ENCODE measurements at places on chromosomes 11 and 22.

DNA sequence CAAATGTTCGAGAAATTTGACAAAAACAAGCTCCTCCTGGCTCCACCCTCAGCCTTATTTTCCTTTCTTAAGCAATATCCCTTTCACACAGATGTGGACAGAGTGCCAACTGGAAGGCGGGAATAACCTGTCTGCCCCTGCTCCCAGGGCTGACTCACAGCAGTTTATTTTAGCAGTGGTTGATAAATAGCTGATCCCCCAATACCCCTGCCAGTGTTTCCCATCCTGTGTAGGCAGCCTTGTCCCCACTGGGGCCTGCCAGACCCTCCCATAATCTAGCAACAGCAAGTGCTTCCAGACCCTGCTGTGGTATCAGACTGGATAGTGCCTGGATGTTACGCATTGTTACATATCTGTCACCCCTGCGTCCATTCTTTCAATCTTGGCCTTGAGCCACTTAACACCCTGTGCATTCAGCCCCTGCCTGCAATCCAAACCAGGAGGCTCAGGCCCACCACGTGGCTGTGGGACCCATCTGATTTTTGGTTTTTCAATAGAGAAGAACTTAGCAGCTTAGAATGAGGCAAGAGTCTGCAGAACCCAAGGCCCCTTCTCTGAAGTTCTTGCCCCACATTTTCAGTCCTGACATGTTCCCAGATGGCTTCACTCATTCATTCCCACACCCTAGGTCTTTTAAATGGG is 53.7 kb downstream of the PARVA start:
- no peak for DNase-seq

- DNase-seq, result no peak
Measured at GRCh38 chr11:14224395-14224794, 134.6 kb downstream of the RRAS2 start.

DNA sequence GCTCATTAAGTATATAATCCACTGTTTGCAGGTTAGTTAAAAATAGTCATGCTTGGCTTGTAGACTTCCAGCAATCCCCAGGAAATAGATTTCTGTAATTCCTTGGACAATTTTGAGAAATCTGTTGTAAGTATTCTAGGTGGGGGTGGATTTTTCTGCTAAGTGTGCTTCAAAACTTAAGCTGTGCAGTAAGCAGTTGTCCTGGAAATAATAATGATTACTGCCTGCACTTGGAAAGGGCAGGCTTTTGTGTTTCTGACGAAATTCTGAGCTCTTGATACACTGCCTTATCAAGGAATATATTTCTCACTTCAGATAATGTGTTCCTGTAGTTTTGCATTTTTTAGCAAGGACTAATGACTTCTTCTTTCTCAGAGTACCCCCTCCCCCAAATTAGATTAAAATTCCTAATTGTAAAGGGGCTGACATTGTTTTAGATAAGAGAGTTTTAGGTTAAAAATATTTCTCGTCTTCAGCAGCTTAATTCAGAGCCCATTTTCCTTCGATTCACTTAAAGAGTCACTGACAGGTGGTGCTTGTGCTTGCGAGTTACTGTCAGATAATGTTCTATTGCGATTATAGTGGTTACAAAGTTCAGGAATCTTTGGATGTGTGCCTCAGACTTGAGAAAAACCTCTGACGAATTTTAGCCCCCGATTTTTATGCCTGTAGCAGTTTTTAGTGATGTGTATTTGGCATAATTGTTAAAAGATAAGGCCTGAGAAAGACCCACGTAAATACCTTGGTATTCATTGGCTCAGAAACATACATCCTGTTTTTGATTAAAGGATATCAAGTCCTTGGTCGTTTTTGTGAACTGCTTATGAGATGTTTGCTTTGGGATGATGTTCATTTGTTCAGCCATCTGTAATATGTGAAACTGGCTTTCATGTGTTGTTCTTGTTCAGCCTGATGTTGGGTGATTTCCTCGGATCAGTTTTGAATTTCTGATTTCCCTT is 120.5 kb downstream of the HIPK3 start:
- DNase-seq, result no peak

- DNase-seq, result no peak
Measured at GRCh38 chr22:47207846-47208554, 445.6 kb downstream of the TBC1D22A start.

DNA sequence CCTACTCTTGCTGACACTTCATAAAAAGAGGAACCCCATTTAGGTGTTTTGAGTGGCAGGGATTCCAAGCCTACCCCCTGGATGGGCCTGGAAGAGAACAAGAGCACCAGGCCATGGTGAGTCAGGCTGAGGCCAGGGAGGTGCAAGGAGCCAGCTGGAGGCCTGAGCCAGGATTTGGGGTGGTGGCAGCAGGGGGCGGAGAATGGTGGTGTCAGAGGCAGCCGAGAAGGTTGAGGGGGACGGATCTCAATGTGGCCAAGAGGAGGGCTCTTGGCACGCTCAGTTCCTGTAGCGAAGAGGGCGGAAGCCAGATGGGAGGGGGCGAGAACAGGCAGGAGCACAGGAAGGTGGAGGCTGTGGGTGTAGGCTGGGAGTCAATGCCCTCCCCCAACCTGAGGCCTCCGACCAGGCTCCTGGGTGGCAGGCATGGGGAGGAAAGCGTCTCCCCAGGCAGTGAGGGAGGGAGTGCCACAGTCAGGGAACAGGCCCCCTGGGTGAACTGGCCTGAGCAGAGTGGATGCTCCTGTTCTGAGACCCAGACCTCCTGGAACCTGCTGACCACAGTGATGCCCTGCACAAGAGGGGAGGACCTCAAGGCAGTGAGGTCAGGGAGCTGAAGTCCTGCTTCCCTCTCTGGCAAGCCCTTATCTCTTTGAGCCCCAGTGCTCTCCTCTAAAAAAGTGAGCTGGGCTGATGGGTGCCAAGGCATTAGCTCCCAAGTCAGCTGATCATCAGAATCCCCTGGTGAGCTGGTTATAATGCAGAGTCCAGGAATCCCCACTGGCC is 13.9 kb downstream of the RTN4RL2 start:
- DNase-seq, result no peak

DNA sequence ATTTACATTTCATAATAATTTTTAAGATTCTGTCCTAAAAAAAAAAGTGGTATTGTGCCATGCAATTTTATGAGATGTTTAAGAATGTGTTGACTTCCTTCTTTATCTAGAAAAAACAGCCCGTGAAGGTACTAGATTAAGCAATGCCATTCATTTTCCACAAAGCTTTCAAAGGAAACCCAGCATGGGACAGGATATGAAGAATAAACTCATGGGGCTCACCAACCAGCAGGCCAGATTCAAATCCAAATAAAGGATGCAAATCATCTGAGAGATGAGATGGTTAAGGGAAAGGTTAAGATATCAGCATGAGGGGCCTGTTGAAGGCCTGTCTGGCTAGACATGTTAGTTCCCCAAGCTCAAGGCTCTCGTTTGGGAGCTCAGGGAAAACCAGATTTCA is 199.1 kb downstream of the SWAP70 start:
- no peak for DNase-seq

- no peak for DNase-seq
Measured at GRCh38 chr11:70522593-70523311, 124.4 kb downstream of the CTTN start.

DNA sequence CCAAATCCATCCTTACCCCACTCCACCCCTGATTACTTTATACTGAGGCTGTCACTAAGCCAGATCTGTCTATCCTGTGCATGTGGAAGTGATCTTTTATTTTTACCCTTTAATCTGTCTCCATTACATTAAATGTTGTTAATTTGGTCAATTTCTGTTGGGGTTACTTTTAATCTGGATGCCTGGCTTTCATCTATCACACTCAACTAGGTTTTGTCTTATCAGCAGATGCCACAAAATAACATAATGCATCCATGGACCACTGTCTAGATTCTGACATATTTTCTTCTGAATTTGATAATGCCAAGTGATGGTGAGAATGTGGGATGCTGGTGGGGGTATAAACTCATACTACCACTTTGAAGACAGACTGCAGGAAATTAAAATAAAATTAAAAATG is 108.4 kb downstream of the FDX1 start:
- DNase-seq, result no peak

GRCh38 chr22:22547692-22548300 is 11.3 kb downstream of the PRAME start:
- no peak for DNase-seq

- no peak for DNase-seq
Measured at GRCh38 chr11:82521427-82521826, 212.2 kb downstream of the FAM181B start.

DNA sequence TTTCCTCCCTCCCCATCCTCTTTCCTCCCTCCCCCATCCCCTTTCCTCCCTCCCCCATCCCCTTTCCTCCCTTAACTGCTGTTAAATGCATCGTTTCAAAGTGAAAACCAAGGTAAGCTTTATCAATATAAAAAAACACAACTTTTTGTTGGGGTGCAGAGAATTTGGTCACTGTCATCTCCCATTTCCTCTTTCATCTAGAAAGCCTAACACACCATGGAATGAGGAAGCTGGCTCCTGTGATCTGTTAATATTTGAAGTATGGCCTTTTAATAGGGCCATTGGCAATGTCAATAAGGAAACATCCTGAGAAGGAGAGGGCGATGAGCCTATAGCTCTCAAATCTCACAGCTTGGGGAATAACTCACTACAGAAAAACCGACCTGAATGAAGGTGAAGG is 7.0 kb downstream of the EXPH5 start:
- DNase-seq, result no peak

- DNase-seq, result no peak
Measured at GRCh38 chr11:129247135-129247534, 55.0 kb upstream of the ARHGAP32 start.

GRCh38 chr11:122634501-122634900 is 21.0 kb upstream of the UBASH3B start:
- DNase-seq, result no peak

All from activated naive CD8-positive, alpha-beta T cell treated with anti-CD3 and anti-CD28 coated beads, Interleukin-2, amount 50 U/mL, for 16 hours (primary cell).